ENCODE measurements at places on chromosomes 4 and X. TPM values are rescaled to one million over a fixed set of nuclear protein-coding genes. Genes with fewer than 3 reads are reported as not detected.

GRCh38 chrX:115639334-115639880 is 78.4 kb downstream of the PLS3 start:
- no peaks in the 10 kb centered on the region for H3K4me1 ChIP-seq
- H3K27ac ChIP-seq = no peak overlapping the region
- H3K36me3 ChIP-seq = peaks cover 12% of the 10 kb centered on the region
- H3K4me3 ChIP-seq = no peak overlapping the region

DNA sequence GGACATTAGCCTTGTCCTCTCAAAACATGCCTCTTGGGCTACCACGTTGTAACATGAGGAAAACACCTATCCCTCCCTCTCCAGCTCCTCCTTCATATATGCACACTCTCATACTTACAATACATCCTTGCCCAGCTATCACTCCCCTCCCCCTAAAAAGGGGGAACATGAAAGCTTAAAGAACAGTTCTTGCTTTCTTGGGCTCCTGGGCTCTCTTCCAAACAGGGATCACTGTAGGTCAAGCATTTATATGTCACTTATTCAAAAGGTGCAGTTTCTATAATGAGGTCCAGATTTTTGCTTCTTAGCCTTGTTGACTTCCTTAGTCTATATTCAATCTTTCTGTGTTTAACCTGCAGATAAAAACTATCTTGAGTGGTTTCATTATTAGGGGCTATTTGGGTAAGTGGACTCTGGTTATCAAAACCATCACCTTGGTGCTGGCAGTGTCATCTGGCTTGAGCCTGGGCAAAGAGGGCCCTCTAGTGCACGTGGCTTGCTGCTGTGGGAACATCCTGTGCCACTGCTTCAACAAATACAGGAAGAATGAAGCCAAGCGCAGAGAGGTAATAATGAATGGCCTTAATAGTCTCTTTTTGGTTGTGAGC is 119.4 kb downstream of the AKAP4 start:
- H3K27me3 ChIP-seq = no peaks in the 10 kb centered on the region
- DNase-seq = no peak
- no peaks in the 10 kb centered on the region for H3K4me1 ChIP-seq
- H3K4me3 ChIP-seq = no peak overlapping the region
- H3K27ac ChIP-seq = no peak overlapping the region

GRCh38 chr4:3037957-3038461 is 36.3 kb downstream of the HTT-AS start:
- H3K27me3 ChIP-seq = no peaks in the 10 kb centered on the region
- H3K4me3 ChIP-seq = peak overlapping the region; percentile 22
- H3K4me1 ChIP-seq = peaks cover 39% of the 10 kb centered on the region
- DNase-seq = no peak

GRCh38 chr4:16157609-16158503 is 68.4 kb downstream of the TAPT1 start:
- no peak overlapping the region for H3K4me3 ChIP-seq
- H3K27ac ChIP-seq = no peak overlapping the region
- peaks cover 19% of the 10 kb centered on the region for H3K36me3 ChIP-seq
- no peaks in the 10 kb centered on the region for H3K27me3 ChIP-seq
- DNase-seq = no peak

RPGR gene
- total RNA-seq = 13.1 TPM

DNA sequence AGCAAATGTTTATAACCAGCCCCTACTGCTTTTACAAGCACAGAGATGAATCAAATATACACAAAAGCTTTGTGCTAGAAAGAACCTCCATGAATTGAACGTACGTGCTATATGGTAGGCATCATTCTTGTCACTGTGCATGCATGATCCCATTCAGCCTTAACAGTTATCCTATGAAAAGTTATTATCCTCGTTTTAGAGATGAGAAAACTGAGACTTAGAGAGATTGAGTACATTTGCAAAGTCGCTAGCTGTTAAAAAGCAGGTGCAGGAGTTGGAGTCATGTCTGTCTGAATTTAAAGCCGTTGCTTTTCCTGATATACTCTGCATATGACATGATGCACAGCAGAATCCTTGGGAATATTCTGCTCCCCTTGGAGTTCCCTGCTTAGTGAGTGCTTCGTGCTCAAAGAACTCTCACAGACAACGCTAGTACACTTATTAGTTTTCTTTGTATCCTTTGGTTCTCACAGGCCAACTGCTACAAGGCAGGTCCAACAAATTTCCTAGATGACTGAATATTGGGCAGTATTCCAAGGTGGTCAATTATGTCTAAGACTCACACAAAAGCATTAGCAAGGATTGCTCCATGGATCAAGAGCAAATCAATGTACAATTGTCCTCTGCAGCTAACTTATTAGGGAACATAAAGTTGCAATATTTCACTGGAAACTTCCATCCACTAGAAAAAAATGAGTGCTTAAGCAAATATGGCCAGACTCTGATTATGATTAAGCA is 42.8 kb upstream of the TRIM2 start:
- no peak overlapping the region for H3K4me3 ChIP-seq
- H3K4me1 ChIP-seq = no peaks in the 10 kb centered on the region
- no peaks in the 10 kb centered on the region for H3K27me3 ChIP-seq
- DNase-seq = no peak
- peak overlapping the region; percentile 7 for H3K27ac ChIP-seq

GRCh38 chr4:148207068-148207467 is 235.1 kb downstream of the NR3C2 start:
- H3K27ac ChIP-seq = no peak overlapping the region
- no peaks in the 10 kb centered on the region for H3K27me3 ChIP-seq
- no peak for DNase-seq
- no peaks in the 10 kb centered on the region for H3K36me3 ChIP-seq
- H3K4me3 ChIP-seq = no peak overlapping the region

GRCh38 chr4:37715889-37716402 is 29.8 kb upstream of the RELL1 start:
- peaks cover 7% of the 10 kb centered on the region for H3K4me1 ChIP-seq
- no peak for DNase-seq
- H3K4me3 ChIP-seq = no peak overlapping the region
- no peaks in the 10 kb centered on the region for H3K36me3 ChIP-seq
- H3K27me3 ChIP-seq = no peaks in the 10 kb centered on the region

- H3K36me3 ChIP-seq = no peaks in the 10 kb centered on the region
- no peaks in the 10 kb centered on the region for H3K27me3 ChIP-seq
- H3K4me3 ChIP-seq = no peak overlapping the region
- H3K27ac ChIP-seq = no peak overlapping the region
Measured at GRCh38 chrX:53659039-53659438, 27.5 kb downstream of the HUWE1 start.

NXF2B gene
- not detected for total RNA-seq

DNA sequence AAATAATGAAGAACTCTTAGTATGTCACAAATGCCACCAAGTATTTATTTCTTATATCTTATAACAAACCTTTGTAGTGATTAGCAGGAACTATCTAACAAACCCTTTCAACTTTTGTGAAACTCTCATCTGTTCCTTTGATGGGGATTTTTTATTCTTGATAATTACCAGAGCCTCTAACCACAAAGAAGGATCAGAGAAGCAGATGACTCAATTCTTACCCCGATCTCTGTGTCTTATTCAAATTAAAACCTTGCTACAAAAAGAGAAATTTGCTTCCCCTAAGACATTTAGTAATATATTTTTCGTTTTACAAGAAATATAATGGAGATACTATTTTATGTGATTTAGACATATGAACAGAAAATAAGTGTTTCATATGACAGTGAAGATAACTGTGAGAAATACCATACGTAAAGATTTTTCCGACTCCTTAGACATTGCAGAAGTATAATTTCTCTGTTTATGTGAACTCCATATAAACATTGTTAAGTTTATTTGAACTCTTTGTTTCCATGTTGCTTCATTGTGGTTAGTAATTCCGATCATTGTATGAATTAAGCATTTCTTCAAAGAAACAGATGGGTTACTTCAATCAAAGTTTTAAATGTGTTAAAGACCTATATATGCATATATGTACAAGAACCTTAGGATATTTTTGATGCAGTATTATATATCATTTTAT is 205.4 kb downstream of the CFAP299 start:
- DNase-seq = no peak
- no peaks in the 10 kb centered on the region for H3K36me3 ChIP-seq
- no peaks in the 10 kb centered on the region for H3K27me3 ChIP-seq
- no peaks in the 10 kb centered on the region for H3K4me1 ChIP-seq
- H3K4me3 ChIP-seq = no peak overlapping the region

DNA sequence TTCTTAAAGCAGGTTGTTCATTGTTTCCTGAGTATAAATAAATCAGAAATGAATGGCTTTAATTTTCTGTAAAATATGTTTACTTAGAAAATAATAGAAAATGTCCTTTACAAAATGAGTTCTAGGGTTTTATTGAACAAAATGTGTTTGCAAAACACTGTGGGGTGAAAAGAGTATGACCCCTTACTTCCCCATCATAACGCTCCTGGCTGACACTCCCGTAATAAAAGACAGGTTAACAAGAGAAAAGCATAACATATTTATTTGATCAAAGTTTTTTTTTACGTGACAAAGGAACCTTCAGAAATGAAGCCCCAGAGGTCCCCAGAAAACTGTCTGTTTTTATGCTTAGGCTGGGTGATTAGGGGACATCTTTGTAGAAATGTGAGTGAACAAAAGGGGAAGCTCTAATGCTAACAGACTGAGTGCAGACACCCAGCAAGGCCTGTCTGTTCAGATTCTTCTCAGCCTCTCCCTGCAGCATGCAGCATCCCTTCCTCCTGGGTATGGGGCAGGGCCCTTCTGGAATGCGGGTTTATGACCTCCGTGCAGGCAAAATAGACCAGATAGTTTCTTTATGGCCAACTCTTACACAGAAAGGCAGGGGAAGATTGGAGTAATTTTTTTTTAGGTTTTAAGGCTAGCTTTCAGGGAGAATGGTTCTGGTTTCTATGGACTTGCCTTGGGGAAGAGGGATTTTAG is 26.1 kb downstream of the ZFP42 start:
- H3K27me3 ChIP-seq = no peaks in the 10 kb centered on the region
- no peak overlapping the region for H3K27ac ChIP-seq
- H3K4me3 ChIP-seq = no peak overlapping the region
- DNase-seq = no peak

- no peak overlapping the region for H3K4me3 ChIP-seq
- H3K27ac ChIP-seq = no peak overlapping the region
- H3K4me1 ChIP-seq = no peaks in the 10 kb centered on the region
- peaks cover 38% of the 10 kb centered on the region for H3K36me3 ChIP-seq
- DNase-seq = no peak
- H3K27me3 ChIP-seq = no peaks in the 10 kb centered on the region
Measured at GRCh38 chrX:10126044-10126443, 30.7 kb upstream of the CLCN4 start.

DNA sequence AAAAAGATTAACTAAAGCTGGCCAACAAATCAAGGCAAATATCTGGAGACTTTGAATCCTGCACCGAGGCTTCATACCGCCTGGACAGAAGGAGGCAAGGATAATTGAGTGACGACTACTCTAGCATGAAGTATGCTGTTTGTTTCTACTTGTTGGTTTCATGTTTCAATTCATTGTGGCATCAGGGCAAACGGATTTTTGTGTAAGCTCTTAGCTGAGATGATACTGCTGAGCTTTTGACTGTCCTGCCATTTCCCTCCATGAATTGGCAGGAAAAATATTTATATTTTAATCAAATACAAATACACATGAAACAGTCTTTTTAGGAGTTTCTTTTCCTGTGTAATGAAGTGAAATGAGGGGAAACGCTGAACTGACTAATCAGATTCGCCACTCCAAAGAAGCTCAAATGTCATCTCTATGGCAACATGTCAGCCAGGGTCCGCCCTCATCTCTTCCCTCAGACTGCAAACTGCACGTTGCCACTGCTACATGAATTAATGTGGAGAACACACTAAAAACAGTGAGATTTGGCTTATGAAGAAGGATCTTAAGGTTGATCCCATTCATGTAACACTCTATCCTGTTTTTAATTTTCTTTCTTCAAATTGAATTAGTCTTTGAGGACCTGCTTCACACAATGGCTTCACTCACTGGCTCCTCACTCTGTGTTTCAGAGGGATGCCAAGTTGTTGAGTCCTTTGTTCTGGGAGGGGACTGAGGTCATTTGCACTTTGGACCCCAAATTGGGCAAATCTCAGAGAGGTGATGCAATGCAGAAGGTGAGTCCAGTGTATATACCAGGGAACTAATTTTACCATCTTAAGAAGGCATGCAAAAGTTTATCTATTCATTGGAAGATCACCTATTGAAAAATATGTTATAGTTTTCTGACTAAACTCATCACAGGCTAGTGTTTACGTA is 149.6 kb upstream of the MID1 start:
- H3K27me3 ChIP-seq = no peaks in the 10 kb centered on the region
- peak overlapping the region; percentile 5 for H3K27ac ChIP-seq
- H3K4me1 ChIP-seq = peaks cover 3% of the 10 kb centered on the region
- no peaks in the 10 kb centered on the region for H3K36me3 ChIP-seq

MEPE gene
- not detected for total RNA-seq

DNA sequence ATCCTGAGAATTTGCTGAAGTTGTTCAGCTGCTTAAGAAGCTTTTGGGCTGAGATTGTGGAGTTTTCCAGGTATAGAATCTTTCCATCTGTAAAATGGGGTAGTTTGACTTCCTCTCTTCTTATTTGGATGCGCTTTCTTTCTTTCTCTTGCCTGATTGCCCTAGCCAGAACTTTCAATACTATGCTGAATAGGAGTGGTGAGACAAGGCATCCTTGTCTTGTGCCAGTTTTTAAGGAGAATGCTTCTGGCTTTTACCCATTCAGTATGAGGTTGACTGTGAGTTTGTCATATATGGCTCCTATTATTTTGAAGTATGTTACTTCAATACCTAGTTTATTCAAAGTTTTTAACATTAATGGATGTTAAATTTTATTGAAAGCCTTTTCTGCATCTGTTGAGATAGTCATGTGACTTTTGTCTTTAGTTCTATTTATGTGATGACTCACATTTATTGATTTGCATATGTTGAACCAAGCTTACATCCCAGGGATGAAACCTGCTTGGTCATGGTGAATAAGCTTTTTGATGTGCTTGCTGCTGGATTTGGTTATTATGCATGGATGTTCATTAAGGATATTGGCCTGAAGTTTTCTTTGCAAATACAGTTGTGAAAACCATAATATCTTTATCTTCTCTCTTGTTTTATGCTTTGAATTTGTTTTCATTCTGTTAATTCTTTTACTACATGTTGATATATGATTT is 573.8 kb upstream of the NDST4 start:
- H3K4me1 ChIP-seq = no peaks in the 10 kb centered on the region
- H3K27me3 ChIP-seq = no peaks in the 10 kb centered on the region
- DNase-seq = no peak
- H3K36me3 ChIP-seq = no peaks in the 10 kb centered on the region

- no peak overlapping the region for H3K4me3 ChIP-seq
- H3K4me1 ChIP-seq = no peaks in the 10 kb centered on the region
- no peak overlapping the region for H3K27ac ChIP-seq
Measured at GRCh38 chrX:150219374-150220185, 143.5 kb upstream of the MAMLD1 start.

SEC24B gene
- 38.6 TPM for total RNA-seq

GRCh38 chr4:37008199-37008598 is 236.3 kb upstream of the NWD2 start:
- no peaks in the 10 kb centered on the region for H3K4me1 ChIP-seq
- no peak overlapping the region for H3K4me3 ChIP-seq

GRCh38 chr4:88999392-88999930 is 57.5 kb downstream of the FAM13A start:
- no peak overlapping the region for H3K4me3 ChIP-seq
- no peak for DNase-seq
- no peaks in the 10 kb centered on the region for H3K27me3 ChIP-seq

CORIN gene
- 1.6 TPM for total RNA-seq

- peaks cover 3% of the 10 kb centered on the region for H3K4me1 ChIP-seq
- no peak overlapping the region for H3K4me3 ChIP-seq
- DNase-seq = no peak
- no peak overlapping the region for H3K27ac ChIP-seq
- H3K36me3 ChIP-seq = no peaks in the 10 kb centered on the region
Measured at GRCh38 chrX:136047969-136048368, 62.7 kb downstream of the SLC9A6 start.

- H3K36me3 ChIP-seq = peaks cover 39% of the 10 kb centered on the region
- peak overlapping the region; percentile 20 for H3K27ac ChIP-seq
- no peak overlapping the region for H3K4me3 ChIP-seq
- no peaks in the 10 kb centered on the region for H3K4me1 ChIP-seq
Measured at GRCh38 chr4:40812386-40812785, 62.6 kb downstream of the NSUN7 start.

CMC4 gene
- 15.3 TPM for total RNA-seq

Data from suprapubic skin (tissue), 4 donors.